ENCODE measurements at places on chromosomes 11 and 22. TPM values are rescaled to one million over a fixed set of nuclear protein-coding genes. Genes with fewer than 3 reads are reported as not detected.

The C1QTNF6 gene
- 4.9 TPM for total RNA-seq

The DDX6 gene
- 60.1 TPM for total RNA-seq

GRCh38 chr22:20019661-20020532 lies 1.0 kb upstream of the TANGO2 start:
- DNase-seq, result no peak

- DNase-seq, result no peak
Measured at GRCh38 chr11:1936781-1937615, 10.1 kb upstream of the MRPL23 start.

DNA sequence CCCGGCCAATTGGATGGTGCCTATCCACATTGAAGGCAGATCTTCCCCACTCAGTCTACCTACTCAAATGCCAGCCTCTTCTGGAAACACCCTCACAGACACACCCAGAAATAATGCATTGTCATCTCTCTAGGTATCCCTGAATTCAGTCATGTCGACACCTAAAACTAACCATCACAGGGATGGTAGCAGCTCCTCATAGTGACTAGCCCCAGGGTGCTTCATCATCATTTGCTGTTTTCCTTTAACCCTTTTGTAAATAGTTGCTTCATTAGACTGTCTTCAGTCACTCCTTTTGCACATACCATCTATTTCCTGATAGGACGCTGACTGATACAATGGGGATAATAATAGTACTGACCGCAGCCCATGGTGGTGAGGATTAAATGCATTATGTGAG lies 18.8 kb upstream of the AMOTL1 start:
- no peak for DNase-seq

The STIM1 gene
- 22.7 TPM for total RNA-seq

The FOLH1 gene
- 1.5 TPM for total RNA-seq

The C11orf97 gene
- not detected for total RNA-seq

DNA sequence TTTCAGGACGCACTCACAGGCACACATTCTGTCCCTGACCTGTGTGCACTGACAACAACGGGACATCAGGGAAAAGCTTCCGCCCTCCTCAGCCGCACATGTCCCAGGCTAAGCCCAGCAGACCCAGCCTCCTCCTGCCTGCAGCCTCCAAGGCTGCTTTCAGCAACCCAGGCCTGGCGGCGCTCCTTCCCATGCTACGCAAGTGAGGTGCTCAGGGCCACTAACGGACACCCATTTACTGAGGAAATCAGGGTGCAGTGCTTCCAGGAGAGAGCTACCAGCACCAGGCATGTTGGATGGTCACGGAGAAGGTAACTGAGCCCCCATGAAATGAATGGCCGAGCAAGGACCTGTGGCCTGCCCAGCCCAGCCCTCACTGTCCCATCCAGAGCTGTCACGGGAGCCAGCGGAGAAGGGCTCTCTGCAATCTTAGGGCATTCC lies 6.9 kb downstream of the MOB2 start:
- DNase-seq, result no peak

DNA sequence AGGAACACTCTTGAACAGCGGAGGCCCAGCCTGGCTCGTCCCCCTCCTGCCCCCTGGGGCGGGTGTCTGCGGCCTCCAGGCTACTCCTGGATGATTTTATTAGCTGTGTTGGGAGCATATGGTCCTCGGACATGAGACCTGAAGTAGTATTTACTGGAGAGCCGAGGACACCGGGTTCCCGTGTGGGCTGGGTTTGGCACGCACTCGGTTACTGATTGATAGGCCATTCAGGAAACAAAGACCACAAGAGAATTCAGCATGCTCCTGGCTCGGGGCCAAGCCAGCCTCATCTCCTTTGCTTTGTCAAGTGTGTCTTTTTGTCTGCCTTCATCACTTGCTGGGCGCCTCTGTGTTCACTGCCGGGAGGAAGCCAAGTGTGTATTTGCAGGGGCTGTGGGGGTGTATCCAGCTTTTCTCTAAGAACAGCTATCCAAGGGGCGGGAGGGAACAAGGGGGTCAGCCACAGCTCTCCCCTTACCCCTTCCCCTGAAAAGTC lies 9.7 kb downstream of the FXYD2 start:
- DNase-seq, result no peak

GRCh38 chr11:7858006-7858405 lies 61.3 kb upstream of the OR5P2 start:
- no peak for DNase-seq

The DSCAML1 gene
- total RNA-seq, result not detected
